ENCODE measurements at places on chromosomes 13 and 19. TPM values are rescaled to one million over a fixed set of nuclear protein-coding genes. Genes with fewer than 3 reads are reported as not detected.

Gene CEACAM8
- not detected for total RNA-seq

Gene TMEM145
- not detected for total RNA-seq

Gene PEX11G
- total RNA-seq: 0.57 TPM

Gene ZNF569
- 3.7 TPM for total RNA-seq

Gene LIM2
- not detected for total RNA-seq

Gene FPR2
- not detected for total RNA-seq

Gene GGACT
- 2.0 TPM for total RNA-seq

Gene USF2
- 75.9 TPM for total RNA-seq

Gene ZNF578
- 4.2 TPM for total RNA-seq

Gene LMTK3
- total RNA-seq: not detected

Gene CEACAM4
- total RNA-seq: not detected

Gene KRTDAP
- total RNA-seq: not detected

Gene SLC17A7
- total RNA-seq: not detected

Gene SERTM1
- not detected for total RNA-seq

Gene NUFIP1
- 2.7 TPM for total RNA-seq

Gene RYR1
- total RNA-seq: under 0.01 TPM

Gene SWSAP1
- total RNA-seq: 1.1 TPM

Gene C19orf18
- 0.44 TPM for total RNA-seq

Gene COL4A2
- 781 TPM for total RNA-seq

Gene TNNT1
- 2.8 TPM for total RNA-seq

Gene ZNF729
- total RNA-seq: not detected

Gene IPO5
- 153 TPM for total RNA-seq

Gene GIPR
- total RNA-seq: not detected

Gene CASP14
- total RNA-seq: not detected
